Mesendoderm (in vitro differentiated cells): ENCODE measurements at places on chromosomes 4 and X.

DNA sequence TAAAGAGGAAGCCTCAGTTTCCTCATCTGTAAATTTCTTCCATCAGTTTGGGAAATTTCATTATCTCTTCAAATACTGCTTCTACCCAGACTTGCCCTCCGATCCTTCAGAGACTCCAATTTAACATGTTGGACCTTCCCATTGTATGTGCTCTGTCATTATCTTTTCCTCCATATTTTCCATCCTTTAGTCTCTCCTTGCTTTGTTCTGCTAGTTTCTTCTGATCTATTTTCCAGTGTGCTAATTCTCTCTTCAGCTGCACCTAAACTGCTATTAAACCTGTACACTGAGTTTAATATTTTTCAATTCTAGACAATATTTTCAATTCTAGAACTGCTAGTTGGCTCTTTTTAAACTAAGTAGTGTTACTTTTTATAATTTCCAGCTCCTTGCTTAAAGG, 65.5 kb downstream of the EVC start:
- no peaks in the 10 kb centered on the region for H3K27me3 ChIP-seq
- DNase-seq, result no peak
- H3K27ac ChIP-seq, result no peak overlapping the region
- no peak overlapping the region for H3K4me3 ChIP-seq
- H3K36me3 ChIP-seq, result no peaks in the 10 kb centered on the region

GRCh38 chr4:152920768-152921167, 15.4 kb upstream of the FHDC1 start:
- no peak overlapping the region for H3K4me3 ChIP-seq
- H3K27me3 ChIP-seq, result no peaks in the 10 kb centered on the region
- H3K27ac ChIP-seq, result no peak overlapping the region
- DNase-seq, result peak; percentile 84
- no peaks in the 10 kb centered on the region for H3K4me1 ChIP-seq

DNA sequence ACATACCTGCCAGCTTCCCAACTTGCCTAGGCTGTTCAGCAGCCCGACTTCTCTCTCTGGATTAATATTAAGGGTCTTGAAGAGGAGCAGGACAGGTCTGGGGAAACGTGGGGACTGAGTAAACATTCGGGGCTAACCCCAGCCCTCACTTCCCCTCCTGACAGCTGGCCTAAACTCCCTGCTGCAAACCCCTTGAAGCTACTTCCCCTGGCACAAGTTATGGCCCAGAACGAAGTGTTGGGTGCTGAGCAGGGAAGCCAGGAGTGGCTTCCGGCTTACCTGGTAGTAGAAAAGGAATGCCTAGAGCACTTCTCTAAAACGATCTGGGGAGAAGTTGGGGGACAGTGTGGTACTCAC, 200.0 kb downstream of the BCOR start:
- no peak overlapping the region for H3K4me3 ChIP-seq
- no peaks in the 10 kb centered on the region for H3K4me1 ChIP-seq
- H3K27ac ChIP-seq, result no peak overlapping the region
- DNase-seq, result no peak

DNA sequence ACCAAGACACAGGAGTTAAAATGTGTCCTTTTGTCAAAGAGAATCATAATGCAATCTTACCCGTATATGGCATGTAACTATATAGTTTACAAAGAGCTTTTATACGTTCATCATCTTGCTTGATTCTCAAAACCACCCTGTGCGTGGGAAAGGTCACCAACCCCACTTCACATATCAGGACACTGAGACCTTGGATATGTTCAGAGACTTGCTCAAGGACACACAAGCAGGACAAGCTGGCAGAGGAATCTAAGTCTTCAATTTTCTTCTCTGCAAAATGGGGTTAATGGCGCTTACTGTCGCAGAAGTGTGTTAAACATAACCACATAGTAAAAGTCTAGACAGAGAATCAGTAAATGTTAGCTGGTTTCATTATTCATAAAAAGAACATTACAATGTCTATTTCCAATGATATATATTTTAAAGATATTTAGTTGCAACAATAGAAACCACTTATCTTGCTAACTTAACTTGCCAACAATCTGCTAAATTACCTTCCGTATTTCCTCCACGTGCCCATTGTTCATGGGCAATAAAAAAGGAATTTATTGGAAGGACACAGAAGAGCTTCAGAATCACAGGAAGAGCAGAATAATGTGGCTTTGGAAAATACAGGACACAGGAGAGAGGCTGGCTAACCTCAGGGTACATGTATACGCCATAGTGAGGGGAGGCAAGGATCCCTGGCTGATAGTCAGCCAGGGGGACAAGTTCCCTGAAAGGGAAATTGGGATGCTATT, 64.6 kb upstream of the TAPT1 start:
- no peak for DNase-seq
- no peak overlapping the region for H3K27ac ChIP-seq
- H3K36me3 ChIP-seq, result no peaks in the 10 kb centered on the region
- peaks cover 4% of the 10 kb centered on the region for H3K4me1 ChIP-seq
- no peak overlapping the region for H3K4me3 ChIP-seq
- no peaks in the 10 kb centered on the region for H3K27me3 ChIP-seq

DNA sequence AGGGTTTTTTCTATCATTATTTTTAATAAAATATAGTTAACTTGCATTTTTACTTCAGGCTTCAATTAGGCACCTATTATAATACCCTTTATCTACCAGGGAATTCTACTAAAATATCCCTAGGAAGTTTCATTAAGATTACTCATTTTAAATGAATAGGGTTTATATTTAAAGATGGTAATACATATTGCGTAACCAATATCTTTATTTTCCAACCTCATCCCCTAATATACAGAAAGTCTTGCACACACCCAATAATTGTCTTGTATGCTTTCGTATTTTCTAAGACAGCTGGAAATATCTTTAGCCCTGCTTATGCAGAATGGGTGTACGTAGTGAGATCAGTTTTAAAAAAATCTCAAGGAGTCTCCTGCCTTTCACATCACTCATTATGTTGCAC, 1186.8 kb downstream of the TECRL start:
- no peaks in the 10 kb centered on the region for H3K4me1 ChIP-seq
- H3K4me3 ChIP-seq, result no peak overlapping the region
- no peak overlapping the region for H3K27ac ChIP-seq
- DNase-seq, result no peak
- H3K36me3 ChIP-seq, result no peaks in the 10 kb centered on the region
- no peaks in the 10 kb centered on the region for H3K27me3 ChIP-seq

- no peaks in the 10 kb centered on the region for H3K27me3 ChIP-seq
- H3K4me3 ChIP-seq, result no peak overlapping the region
- H3K36me3 ChIP-seq, result no peaks in the 10 kb centered on the region
- DNase-seq, result peak; percentile 64
These were observed 21.6 kb downstream of the LUZP4 start for GRCh38 chrX:115311139-115311538.

- H3K27ac ChIP-seq, result no peak overlapping the region
- H3K4me1 ChIP-seq, result no peaks in the 10 kb centered on the region
- H3K27me3 ChIP-seq, result no peaks in the 10 kb centered on the region
- no peak for DNase-seq
These were observed 12.8 kb upstream of the F8A1 start for GRCh38 chrX:154873329-154873728.
